Cortex of kidney (tissue), 1 donor: ENCODE measurements at places on chromosomes 6 and 20.

- DNase-seq, result no peak
These were observed 596.2 kb upstream of the ADGRB3 start for GRCh38 chr6:68038815-68039408.

DNA sequence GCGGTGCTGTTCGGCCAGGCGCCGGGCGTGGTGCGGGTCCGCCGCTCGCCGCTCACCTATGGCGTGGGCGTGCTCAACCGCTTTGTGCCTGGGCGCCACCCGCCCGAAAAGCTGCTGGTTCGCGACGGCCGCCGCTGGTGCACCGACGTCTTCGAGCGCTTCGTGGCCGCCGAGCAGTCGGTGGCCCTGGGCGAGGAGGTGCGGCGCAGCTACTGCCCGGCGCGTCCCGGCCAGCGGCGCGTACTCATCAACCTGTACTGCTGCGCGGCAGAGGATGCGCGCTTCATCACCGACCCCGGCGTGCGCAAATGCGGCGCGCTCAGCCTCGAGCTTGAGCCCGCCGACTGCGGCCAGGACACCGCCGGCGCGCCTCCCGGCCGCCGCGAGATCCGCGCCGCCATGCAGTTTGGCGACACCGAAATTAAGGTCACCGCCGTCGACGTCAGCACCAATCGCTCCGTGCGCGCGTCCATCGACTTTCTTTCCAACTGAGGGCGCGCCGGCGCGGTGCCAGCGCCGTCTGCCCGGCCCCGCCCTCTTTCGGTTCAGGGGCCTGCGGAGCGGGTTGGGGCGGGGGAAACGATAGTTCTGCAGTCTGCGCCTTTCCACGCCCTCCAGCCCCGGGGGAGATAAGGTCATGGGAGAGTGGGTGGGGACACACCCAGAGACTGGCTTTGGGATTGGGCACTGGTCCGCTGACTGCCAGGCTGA, 15.7 kb downstream of the ADISSP start:
- no peak for DNase-seq

GRCh38 chr6:68042339-68043121, 592.6 kb upstream of the ADGRB3 start:
- DNase-seq, result no peak

- DNase-seq, result no peak
These were observed 10.5 kb upstream of the TXNDC5 start for GRCh38 chr6:7921046-7921445.

DNA sequence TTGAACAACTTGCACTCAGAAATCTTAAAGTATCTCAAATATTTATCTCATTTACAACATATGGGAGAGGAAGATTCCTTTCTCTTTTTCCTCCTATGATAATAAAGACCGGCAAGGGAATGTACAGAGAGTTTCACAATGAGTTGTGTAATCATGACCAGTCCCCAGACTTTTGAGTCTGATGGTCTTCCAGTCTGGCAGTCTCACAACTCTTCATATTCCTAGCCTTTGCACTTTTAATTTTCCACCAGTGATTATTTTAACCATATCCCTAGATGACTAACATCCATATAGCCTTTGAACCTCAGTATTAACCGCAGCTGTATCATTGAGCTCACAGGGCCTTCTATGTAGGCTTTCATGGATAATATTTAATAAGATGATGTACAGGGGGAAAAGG, 278.5 kb downstream of the KHDC1L start:
- no peak for DNase-seq

GRCh38 chr20:55744896-55745295, 260.4 kb downstream of the CBLN4 start:
- no peak for DNase-seq

- DNase-seq, result no peak
These were observed 20.0 kb downstream of the FAM110A start for GRCh38 chr20:853406-853996.

DNA sequence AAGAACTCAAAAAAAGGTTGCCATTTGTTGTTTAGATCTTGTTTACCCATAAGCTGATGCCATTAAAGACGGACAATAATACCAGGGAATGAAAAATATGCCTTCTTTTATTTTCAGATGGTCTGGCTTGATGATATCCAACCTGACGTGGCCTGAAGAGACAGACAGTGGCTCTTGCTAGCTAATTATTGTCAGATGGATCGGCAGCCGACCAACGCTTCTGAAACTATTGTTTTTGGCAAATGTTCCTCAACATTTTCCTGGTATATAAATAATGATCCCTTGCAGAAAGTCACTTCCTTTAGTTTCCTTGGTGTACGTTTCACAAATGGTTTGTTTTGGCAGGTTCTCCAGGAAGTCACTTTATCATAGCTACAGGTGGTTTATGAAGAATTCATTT, 290.9 kb upstream of the TSHZ2 start:
- no peak for DNase-seq

GRCh38 chr6:137491478-137491877, 2.7 kb downstream of the OLIG3 start:
- no peak for DNase-seq

DNA sequence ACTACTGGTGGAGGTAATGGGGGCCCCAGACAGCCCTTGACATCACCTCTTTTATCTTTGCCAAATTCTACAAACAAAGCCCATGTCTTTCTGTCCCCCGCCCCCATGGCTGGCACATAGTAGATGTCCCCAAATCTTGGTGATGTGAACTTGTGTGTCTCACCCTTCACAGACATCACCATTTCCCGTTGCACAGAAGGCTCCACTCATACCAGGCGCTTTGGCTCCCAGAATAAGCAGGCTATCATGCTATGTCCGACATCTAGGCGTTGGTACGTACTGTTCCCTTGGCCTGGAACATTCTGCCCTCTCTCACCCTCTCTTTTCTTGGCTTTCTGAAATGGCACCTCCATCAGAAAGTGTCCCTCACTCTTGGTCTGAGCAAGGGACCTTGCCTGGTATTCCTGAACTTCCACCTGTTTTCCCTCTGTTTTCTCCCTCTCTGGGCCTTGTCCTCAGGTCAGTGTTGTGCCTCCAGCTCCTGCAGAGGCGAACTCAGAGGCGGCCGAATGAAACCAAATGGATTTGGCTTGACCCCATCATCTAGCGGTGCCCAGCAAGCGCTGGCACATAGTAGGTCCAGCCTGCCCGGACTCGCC, 968 bp upstream of the CCN5 start:
- DNase-seq, result no peak

- no peak for DNase-seq
These were observed 56.2 kb downstream of the TPBG start for GRCh38 chr6:82419859-82420258.

DNA sequence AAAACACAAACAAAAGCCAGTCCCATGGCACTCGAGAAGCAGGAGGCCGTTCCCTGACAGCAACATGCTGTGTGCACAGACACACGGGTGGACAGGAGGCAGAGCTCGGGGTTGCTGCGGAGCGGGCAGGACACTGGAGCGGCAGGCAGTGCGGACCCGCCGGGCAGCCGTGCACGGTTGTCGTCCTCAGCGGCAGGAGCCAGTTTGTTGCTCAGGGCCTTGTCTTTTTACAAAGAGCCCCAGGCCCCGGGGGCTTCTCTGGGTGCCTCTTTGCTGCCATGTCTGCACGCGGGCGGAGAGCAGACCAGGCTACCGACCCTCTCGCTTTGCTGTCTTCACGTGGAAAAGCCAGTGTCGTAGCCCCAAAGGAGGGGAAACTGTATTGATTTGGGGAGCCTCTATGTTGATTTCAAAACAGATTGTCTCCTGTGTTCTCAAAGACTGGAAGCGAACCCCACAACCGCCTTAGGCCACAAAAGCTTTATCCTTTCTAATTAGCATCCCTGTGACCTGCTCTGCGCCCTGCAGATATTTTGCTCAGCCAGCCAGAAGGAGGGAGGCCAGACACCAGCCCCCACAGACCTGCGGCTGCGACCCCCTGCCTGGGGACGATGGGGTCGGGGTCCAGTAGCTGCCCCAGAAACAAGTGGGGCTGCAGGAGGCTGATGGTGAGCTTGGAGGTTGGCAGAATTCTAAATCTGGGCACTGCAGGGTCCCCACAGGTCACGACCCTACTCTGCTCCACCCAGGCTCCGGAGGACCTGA, 50.2 kb downstream of the ERMARD start:
- DNase-seq, result no peak

DNA sequence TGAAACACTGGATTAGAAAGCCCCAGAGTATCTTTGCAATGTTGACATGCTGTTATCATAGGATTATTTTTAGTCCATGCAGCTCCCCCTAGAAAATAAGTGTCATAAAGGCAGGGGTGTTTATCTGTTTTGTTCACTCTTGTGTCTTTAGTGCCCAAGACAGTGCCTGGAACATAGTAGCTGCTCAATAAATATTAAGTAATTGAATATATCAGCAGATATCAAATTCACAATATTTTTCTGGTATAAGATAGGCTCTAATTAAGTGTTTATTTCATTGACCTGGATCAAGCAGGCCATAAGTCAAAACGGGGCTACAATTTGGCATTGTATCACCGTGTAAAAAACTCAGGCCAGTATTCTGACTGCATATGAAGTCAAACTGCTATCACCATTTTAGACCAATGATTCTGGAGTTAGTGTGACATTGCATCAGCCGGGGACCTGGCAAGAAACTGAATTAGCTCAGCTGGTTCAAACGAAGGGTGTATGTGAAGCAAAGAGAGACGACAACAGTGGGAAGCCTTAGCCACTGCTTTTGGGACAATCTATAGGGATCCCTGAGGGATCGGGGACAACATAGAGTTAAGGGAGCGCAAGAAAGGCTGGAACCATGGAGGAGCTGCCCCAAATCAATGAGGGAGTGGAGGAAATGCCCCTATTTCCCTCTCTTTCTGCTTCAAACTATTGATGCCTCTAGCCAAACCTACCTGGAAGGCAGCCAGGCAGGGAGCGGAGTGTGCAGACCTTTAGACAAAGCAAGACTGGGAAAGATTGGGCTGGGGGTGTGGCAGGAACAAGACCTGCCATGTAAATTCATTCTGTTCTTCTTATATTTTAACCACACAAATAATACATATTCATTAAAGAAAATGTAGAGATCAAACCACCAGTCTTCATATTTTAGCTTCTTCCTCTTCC, 112.2 kb downstream of the PLEKHG1 start:
- no peak for DNase-seq
